ENCODE measurements at places on chromosomes 4 and X.

- no peak for DNase-seq
Measured at GRCh38 chr4:107850438-107850837, 25.7 kb downstream of the SGMS2 start.

- DNase-seq = no peak
Measured at GRCh38 chr4:149630064-149630463, 185.6 kb downstream of the IQCM start.

GRCh38 chr4:184417802-184418511, 56.4 kb downstream of the IRF2 start:
- no peak for DNase-seq

GRCh38 chr4:16082426-16083240, 1.2 kb downstream of the PROM1 start:
- no peak for DNase-seq

GRCh38 chr4:3524920-3525319, 7.3 kb downstream of the LRPAP1 start:
- DNase-seq = no peak

DNA sequence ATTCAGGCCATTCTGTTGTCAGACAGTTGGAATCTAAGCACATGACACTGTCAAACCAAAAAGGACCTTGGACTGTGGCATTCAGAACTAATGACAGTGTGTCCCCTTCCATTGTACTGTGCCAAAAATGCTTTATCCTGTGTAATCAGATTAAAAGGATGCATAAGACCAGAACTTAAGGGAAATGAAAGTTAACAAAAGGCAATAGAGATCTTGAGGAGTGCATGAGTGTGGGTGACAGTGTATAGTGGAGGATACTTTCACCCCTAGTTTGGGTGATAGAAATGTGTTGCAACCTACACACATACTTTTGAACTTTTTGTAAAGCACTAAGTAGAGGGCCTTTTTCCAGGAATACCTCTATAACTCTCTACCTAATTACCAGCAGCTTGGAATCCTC, 4.5 kb downstream of the CYSLTR1 start:
- DNase-seq = no peak

DNA sequence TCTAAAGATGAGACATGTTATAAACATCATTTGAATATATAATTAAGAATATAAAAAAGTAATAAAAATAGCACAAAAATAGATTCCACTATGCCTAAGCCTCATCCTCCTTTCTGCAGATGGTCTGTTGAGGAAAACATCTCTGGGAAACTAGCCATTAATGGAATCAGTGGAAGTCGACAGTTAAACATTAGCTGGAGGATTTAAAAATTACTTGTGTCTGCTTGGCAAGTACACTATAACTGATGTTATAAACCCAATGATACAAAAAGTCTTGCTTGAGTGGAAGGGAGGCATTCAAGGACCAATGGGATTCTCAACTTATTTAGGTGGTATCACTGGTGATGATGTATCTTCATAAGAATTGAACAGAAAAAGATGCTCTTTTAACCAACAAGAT, 1598.3 kb downstream of the PCDH18 start:
- DNase-seq = no peak

DNA sequence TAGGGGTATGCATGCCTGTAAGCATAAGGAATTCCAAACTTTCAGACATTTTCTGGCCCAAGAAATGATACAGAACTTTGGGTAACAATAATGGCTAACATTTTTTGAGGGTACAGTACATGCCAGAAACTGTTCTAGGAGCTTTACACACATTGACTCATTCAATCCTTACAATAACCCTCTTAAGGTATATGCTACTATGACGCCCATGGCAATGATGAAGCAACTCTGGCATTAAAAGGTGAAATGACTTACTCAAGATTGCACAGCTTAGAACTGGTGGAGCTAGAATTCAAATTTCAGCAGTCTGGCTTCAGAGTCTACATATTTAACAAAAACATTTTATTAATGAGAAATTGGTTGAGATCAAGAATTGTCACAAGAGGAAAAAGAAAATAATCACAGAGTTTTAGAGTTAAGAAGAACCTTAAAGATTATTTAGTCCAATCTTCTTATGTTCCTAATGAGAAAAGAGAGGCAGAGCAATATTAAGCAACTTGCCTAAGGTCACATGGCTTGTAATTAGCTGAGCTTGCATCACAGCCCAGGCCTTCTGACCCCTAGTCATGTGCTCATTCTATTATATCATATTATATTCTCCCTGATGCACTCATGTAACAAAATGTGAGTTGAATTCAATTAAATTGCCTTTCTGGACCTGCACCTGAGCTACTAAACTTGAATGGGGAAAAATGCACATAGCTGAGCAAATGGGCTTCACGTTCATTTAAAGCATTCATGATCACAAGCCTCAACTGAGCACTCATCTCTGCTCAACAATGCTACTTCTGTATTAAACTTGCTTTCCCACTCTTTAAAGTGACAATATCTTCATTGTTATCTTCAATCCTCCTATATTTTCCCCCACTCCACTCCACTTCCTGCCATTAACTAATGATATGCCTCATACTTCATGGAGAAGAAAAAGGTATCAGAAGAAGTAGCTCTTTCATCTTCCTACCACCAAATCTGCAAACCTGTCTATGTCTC, 73.2 kb downstream of the ENOX2 start:
- DNase-seq = no peak

GRCh38 chrX:136780763-136781162, at the start of gene ARHGEF6:
Gene ARHGEF6 (minus strand): TSS chrX:136780932. CDS start chrX:136780882, 50 bp downstream.
- no peak for DNase-seq

- no peak for DNase-seq
Measured at GRCh38 chr4:142475663-142476062, 370.4 kb downstream of the INPP4B start.

DNA sequence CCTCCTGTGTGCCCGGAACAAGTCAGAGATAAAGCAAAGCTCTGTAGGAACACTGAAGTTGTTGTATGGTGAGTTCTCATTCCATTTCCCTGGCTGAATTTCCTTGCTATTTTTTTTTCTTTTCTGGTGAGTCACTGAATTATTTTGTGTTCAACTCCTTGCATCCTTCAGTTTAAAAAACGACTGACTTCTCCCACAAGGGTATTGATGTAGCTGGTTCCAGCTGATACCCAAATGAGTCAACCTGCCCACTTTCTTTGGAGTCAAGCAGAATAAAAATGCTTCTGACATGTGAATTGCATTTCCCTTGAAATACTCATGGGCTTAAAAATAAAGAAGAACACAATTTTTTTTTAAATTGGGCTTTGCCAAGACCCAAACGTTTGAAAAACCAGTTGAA, 85.5 kb downstream of the SHOX start:
- DNase-seq = no peak

DNA sequence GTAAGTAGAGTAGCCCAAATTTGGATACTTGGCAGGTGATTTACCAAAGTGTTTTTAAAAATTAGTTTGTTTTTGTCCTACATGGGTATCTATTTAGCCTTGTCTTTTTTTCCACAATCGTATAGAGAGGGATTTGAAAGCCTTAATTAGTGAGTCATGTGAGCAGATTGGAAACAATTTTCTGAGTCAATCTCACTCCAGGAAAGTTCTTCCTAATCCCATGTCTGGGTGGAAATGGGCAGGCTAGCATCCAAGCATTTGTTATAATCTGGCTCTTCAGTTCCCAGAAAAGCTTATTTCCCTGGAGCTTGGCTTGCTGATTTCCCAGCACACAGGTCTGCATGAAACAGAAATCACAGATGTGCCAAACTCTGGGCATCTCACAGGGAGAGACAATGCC, 426.9 kb upstream of the BOD1L1 start:
- no peak for DNase-seq

DNA sequence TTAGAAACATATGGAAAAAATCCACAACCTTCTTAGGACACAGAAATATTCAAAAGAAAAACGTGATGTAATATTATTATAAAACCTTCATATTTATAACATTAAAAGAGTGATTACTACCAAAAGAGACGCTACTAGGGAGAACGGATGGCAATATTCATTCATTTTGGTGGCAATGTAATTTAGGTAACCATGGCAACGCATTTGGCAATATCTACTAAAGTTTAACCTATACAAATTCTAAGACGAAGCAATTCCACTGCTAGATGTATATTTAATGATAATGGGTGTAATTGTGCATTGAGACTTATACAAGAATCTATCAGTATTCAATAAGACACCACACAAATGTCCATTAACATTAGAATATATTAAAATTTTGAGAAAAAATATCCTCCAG, 709.4 kb downstream of the ARAP2 start:
- DNase-seq = no peak

- DNase-seq = no peak
Measured at GRCh38 chr4:8837181-8837841, 34.3 kb downstream of the HMX1 start.

DNA sequence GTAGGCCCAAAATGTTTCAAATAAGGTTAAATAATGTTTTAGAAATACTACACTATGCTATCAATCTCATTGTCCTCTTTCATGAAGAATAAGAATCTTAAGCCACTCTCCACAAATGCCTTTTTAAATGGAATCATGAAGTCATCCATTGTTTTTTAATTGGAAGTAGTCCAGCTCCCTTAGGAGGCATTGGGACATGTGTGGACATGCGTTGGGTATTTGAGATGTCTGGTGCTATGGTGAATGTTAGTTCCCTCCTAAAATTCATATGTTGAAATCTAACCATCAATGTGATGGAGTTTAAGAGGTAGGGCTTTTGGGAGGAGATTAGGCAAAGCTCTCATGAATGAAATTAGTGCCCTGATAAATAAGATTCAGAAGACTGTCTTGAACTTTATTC, 289.0 kb downstream of the C4orf33 start:
- no peak for DNase-seq

GRCh38 chrX:41317477-41318208, 16.3 kb upstream of the DDX3X start:
- DNase-seq = no peak

- DNase-seq = peak; percentile 81
Measured at GRCh38 chr4:15956179-15956850, 6.7 kb downstream of the FGFBP2 start.

DNA sequence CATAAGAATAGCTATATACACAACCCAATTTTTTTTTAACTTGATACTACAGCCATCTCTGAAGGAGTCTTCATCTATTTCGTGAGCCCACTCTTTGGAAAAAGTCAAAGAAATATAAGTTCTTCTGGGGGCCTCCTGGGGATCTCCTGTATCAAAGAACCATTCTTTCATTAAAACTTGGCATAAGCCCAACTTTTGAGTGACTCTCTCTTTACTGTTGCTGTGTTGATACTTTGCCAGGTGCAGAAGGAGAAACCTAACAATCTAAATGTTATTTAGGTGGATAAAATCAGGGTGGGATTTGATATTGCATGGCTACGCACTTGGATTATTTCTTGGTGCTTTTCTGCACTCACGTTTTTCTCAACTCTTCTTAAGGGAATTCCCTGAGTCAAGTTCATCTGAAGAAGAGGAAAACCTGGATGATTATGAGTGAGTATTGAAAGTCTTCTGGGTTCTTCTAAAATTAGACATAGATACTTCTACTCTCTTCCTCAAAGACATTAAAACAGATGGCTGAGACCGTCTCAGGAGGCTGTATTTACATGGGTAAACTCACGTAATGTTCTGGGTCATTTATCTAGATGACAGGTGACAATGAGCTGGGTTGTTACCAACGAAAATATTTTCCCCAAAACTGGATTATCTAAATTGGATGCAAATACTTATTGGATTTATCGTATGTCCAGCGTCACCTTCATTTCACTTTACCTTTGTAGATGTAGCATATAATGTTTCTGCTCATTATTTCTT, 25.2 kb downstream of the BMX start:
- DNase-seq = no peak

DNA sequence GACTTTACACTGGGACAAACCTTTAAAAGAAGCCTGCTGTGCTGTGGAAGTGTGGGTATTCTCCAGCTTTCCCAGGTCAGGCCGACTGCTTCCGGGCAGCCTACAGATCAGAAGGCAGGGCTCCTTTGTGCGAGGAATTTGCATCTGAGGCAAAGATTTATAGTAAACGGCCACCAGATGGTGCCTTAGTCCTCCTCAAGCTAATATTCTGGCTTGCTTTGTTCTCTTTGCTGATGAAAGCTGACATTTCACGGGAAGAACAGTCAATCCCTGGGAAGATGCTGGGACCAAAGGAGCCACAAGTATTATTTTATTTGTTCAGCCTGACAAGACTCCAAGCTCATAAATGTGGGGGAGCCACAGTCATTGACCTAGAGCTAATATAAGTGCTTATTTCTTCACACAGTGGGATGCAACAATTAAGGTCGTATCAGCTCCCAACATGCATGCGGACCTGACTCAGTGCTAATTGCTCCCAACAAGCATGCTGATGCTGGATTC, 120.7 kb upstream of the TRIM2 start:
- DNase-seq = no peak

- DNase-seq = peak; percentile 40
Measured at GRCh38 chr4:87219632-87220093, 755 bp downstream of the KLHL8 start.

DNA sequence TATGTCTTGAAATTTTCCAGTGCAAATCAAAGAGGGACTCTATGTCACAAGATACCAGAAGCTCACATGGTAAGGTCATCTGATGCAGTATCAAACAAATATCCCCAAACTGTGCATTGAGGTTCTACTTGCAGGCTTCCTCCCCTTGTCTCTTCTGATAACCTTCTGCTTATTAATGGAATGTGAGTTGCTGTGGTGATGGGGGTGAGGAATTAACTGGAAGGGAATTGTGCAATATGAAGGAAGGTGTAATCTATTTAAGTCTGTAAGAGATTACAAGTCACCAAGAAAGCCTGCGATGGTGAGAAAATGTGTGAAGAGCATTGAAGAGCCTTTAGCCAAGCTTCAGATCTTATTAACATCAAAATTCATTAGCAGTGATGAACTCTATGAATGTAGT, 15.4 kb upstream of the MAGED1 start:
- no peak for DNase-seq

- DNase-seq = no peak
Measured at GRCh38 chr4:2842687-2843262, 869 bp upstream of the ADD1 start.

GRCh38 chrX:21972721-21973120, 32.2 kb downstream of the SMS start:
- no peak for DNase-seq

DNA sequence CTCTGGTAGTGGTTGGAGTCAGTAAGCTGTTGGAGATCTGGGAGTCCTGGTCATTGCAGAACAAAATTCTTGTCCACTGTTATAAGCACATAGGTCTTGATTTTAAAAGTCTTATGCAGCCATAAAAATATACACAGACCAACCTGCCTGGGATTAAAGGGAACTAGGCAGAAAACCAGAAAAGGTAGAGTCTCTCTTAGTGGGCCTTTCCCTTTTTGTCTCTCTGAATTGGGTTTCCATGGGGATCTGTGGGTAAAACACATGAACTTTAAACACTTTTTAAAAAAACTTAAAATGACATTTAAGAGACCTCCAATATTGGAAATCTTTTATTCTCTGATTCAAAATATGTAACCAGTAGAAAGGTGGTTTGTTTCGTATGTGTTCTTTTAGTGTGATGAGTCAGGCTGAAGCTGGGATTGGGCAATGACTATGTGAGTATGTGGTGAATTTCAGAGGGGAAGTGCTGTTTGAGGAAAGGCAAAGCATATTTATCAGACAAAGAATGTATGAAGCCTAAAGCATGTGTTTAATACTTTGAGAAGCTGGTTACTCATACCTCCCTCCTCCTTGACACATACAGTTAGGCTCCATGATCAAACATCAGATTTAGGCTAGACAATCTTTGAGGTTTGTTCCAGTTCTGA, 29.6 kb downstream of the SLC16A2 start:
- no peak for DNase-seq

GRCh38 chr4:142312391-142312790, 533.7 kb downstream of the INPP4B start:
- DNase-seq = no peak

Measured in NCI-H187 (cell line).